ENCODE measurements at places on chromosomes 7 and 10. TPM values are rescaled to one million over a fixed set of nuclear protein-coding genes. Genes with fewer than 3 reads are reported as not detected.

- DNase-seq: no peak
Observed at GRCh38 chr10:75693489-75693888, 262.1 kb downstream of the LRMDA start.

- no peak for DNase-seq
Observed at GRCh38 chr7:17502213-17503060, 204.0 kb downstream of the AHR start.

Gene DEPP1
- 33.1 TPM for total RNA-seq

GRCh38 chr10:110613341-110613995, 30.7 kb upstream of the RBM20 start:
- DNase-seq: no peak

Gene ELFN1
- 3.2 TPM for total RNA-seq

Gene IQCE
- 139 TPM for total RNA-seq

DNA sequence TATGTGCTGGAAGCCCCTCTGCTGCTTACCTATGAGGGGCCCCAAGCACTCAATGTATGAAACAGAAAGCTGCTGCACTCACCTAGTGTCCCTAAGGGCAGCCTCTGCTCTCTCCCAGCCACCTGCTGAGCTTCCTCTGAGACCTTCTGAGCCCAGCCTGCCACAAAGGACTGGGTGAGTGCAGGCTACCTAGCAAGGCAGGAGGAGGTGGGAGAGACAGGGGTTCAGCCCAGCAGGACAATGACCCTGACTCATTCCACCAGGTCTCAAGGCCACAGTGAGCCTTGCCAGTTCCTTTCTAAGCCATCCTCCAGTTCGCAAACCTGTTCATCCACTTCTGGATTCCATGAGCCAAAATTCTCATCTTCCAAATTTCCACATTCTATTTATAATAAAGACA, 16.3 kb downstream of the VOPP1 start:
- no peak for DNase-seq

GRCh38 chr7:1539882-1540775, 9.6 kb downstream of the MAFK start:
- DNase-seq: no peak

Gene CPA4
- total RNA-seq: 0.68 TPM

- no peak for DNase-seq
Observed at GRCh38 chr7:7214398-7215347, 32.3 kb downstream of the C1GALT1 start.

- no peak for DNase-seq
Observed at GRCh38 chr10:113867904-113868303, 13.4 kb downstream of the NHLRC2 start.
